Foreskin keratinocyte (primary cell): ENCODE measurements at places on chromosomes 2 and 18.

DNA sequence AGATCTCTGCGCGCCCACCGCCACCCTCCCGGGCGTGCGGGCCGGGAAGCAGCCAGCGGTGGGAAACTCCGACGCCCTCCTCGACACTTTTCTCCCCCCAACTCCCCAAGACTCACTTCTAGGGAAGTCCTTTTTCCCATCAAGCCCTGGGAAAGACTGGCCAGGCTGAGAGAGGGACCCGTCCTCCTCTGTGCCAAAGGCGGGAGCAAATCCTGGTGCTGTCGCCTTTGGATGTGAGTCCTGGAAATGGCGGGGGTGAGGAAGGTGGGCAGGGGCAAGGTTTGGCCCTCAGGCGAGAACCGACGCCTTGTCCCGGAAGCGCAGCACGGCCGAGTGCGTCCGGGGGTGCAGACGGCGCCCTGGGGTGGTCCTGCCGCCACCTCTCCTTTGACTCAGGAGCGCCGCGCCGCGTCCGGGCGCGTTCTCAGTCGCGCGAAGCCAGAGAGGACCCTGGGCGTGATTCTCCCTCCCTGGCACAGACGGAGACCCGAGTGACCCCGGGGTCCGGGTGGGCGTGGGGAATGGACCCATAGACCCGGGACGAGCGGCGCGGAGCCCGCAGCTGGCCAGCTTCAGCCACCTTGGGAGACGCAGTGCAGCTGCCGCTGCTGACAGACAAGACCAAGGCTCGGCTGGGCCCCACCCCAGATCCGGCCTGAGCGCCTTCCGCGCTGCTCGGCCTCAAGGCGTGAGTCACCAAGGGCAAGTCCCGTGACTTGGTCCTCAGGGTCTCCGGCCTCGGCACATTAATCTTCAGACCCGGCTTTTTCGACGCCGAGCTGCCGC is 3.5 kb upstream of the LBX2 start:
- DNase-seq = no peak

- no peak for DNase-seq
Measured at GRCh38 chr2:20249170-20249569, 24.2 kb upstream of the SDC1 start.

GRCh38 chr2:10446631-10447030 is 1.5 kb downstream of the ODC1 start:
- no peak for DNase-seq

DNA sequence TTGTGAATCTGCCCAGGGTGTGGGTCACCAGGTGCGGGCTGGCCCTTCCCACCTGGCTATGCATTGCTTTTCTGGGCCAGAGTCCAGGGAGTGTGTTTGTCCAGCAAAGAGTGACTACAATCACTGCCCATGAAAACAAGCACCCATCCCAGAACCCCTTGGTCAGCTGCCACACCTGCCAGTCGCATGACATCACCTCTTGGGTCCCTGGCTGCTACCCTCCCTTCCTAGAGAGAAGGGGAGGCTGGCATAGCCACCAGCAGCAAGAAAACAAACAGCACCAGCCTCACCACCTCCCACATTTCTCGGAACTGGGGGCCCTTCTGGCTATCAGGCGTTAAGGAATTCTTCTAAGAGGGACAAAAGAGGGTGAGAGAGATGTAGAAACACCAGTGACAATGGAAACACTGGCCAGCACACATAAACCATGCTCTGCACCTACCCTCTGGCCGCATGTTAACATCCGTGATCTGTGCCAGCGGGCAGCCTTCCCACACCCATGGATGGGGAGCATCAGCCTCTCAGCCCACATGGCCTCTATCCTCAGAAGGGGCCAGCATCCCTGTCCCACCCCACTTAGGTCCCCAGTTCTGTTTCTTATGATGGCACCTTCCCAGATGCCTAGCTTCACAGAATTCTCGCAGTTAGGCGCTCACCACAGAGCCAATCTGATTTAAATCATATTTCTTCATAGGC is 109.7 kb upstream of the GLI2 start:
- DNase-seq = no peak

- no peak for DNase-seq
Measured at GRCh38 chr2:198337368-198337767, 533.0 kb downstream of the PLCL1 start.

DNA sequence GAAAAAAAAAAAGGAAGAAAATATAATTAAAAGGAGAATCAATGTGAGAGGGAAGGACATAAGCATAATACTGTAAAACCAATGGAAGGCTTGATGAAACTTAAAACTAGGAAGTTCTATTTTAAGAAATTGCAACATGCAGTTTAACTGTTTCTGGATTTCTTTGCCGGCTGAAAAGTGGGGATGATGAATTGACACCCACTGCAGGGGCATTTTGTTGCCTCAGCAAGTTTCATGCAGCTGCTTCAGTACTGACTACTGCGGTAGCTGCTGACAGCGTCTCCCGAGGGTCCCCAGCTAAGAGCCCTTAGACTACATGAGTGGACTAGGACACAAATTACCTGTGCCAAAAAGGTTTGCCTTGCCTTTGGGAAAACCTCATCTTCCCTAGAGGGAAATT is 69.2 kb downstream of the B3GNT2 start:
- no peak for DNase-seq

DNA sequence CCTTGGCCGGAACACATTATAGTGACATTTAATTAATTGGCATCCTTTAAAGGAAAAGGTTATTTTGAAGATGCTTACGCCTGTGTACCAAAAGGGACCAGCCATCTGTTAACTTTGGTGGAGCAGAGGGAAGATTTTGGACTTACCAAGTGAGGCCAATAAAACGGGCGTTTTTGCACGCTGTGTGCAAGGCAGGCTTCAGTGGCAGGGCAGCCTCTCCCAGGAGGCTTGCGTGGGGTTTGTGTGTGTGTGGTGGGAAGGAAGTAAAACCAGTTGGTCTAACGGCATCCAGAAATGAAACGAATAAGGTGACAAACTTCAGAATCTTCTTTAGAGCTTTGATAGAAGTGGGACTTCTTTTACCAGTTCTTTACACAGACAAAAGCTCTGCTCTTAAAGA is 191.7 kb downstream of the PRKCE start:
- DNase-seq = no peak

- DNase-seq = no peak
Measured at GRCh38 chr2:232502911-232503808, 15.5 kb upstream of the ECEL1 start.

DNA sequence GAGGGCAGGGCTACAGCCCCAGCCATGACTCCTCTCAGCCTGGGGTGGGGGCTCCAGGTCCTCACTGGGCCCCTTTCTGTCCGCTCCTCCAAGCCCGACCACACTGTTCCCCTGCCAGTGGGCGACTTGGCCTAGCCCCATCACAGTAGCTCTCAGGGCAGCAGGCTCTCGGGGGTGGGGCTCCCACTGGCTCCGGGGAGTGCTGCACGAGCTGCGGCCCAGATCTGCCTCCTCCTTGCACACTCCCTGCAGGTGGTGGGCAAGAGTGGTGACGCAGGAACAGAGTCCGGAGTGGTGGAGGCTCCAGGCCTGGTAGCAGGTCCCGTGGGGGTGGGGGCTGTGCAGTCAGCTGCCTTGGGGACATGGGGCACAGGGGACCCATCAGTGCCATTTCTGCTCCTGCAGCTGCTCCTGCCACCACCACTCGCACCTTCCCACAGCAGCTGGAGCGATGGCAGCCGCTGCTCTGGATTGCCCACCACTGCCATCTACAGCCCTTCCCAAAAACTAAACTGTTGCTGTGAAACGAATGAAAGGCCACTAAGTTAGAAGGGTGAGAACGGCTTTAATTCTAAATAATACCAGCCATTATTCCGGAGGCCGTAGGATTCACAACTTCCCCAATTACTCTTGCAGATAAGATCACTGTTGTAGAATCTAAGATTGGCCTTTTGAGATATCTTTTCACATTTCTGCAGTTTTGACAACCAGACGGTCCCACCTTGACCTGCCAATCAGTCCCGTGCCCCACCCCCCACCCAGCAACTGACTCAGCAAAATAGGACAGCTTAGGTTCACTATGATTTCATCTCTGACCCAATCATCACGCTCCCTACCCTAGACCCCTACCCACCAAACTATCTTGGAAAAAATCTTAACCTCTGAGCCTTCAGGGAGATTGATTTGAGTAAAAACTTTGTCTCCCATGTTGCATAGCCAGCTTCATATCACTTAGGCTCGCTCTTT is 530.2 kb downstream of the DCC start:
- DNase-seq = no peak

DNA sequence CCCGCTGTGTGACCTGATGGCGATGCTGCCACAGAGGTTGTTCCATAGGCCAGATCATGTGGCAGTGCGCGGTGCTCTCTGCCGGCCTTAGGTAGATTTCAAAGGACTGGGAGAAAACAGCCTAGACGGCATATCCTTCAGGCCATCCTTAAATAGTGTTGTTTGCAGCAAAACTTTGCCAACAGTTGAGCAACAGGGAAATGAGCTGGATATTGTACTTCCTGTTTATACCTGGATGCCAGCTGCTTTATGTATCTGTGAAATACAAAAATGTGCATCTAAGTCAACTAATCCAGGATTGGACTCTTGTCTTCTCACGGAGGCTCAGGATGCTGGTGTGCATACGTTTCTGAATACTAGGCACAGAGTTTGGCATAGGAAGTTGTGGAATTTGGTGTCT is 107.1 kb downstream of the EML6 start:
- DNase-seq = no peak

- no peak for DNase-seq
Measured at GRCh38 chr2:181394741-181395437, 62.3 kb upstream of the ITGA4 start.
